ENCODE measurements at places on chromosomes 2 and 18. TPM values are rescaled to one million over a fixed set of nuclear protein-coding genes. Genes with fewer than 3 reads are reported as not detected.

- no peak for DNase-seq
Observed at GRCh38 chr2:9735335-9735734, 104.5 kb upstream of the YWHAQ start.

- no peak for DNase-seq
Observed at GRCh38 chr2:238370094-238370822, 49.9 kb downstream of the TRAF3IP1 start.

GRCh38 chr2:231696004-231696367 is 12.3 kb upstream of the PTMA start:
- no peak for DNase-seq

DNA sequence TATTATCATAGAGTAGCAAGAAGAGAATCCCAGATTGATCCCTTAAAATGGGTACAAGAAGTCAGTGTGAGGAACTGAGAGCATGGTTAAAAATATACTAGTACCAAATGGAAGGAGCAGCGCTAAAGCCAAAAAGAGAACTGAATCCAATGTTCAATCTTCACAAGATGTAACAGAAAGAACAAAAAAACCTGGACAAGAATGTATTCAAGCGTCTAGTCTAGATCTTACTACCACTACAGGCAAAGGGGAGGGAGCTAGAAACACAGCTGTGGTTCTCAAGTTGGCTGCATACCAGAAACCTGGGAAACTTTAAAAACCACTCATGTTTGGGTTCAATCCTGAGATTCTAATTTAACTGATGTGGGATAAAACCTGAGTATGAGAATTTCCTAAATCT is 57.5 kb downstream of the PIAS2 start:
- peak; percentile 45 for DNase-seq

The ANKRD30B gene
- not detected for total RNA-seq

GRCh38 chr2:83650898-83651297 is 808.2 kb downstream of the SUCLG1 start:
- DNase-seq = no peak

The MAB21L4 gene
- total RNA-seq = not detected

DNA sequence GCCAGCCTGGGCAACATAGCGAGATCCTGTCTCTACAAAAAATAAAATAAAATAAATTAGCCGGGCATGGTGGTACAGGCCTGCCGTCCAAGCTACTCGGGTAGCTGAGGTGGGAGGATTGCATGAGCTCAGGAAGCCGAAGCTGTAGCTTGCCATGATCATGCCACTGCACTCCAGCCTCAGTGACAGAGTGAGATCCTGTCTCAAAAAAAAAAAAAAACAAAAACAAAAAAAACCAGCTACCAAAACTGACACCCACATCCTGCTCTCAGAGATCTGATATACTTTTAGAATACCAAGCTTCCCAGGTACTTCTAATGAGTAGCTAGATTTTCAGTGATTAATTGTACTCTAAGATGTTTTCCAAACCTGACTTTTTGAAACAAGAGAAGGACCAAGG is 74.0 kb downstream of the TTC27 start:
- no peak for DNase-seq

DNA sequence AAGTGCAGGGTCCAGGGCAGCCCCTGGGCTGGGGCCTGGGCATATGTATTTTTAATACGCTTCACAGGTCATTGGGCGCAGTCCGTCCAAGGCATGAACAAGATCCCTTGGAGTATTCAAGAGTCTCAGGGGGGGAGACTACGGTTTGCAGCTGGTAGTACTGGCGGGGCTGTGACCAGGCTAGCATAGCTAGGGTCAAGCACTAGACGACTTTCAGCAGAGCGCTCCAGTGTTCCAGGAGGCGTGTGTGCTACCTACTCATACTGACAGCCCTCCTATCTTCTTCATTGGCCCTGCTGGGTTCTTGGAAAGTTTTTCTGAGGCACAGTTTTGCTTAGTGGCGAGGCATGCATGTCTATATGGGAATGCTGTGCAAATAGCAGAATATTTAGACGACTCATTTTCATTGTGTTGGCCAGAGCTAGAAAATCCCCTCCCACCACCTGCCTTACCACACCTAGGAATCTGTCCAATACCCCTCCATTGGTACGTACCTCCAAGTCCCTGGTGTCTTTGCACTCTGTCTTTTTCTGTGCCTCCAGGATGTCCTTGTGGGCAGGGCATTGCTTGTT is 68.2 kb downstream of the GLI2 start:
- DNase-seq = no peak

DNA sequence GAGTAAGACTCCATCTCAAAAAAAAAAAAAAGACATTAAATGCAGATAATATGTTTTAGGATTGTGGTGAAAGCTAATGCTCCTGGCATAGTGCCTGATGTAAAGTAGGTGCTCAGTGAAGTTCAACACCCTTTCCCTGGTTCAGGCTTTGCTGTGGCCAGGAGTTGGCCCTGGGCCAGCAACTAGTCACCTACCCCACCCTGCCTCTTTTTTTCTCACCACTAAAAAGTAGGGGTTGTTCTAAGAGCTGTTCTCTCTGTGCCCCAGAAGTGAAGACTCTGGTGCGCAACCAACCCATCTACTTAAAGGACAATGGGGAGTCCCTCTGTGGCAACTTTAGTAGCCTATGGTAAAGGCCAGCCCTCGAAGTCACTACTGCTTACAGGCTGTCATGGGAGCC is 75.9 kb downstream of the DNMT3A start:
- no peak for DNase-seq

GRCh38 chr2:46416739-46417403 is 62.5 kb upstream of the TMEM247 start:
- DNase-seq = no peak

DNA sequence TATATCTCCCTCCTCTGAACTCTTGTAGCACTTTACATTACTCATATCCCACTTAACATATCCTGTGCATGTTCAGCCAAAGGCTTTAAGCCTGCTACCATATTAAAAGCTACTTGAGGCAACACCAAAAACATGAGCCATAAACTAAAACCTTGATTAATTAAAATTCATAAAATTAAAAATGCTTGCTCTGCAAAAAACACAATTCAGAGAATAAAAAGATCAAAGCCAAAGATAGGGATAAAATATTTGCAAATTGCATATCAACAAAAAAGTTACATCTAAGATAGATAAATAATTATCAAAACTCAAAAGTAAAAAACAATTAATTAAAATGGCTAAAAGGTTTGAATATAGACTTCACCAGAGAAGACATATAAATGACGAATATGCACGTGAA is 495.4 kb upstream of the PIK3C3 start:
- DNase-seq = no peak

The PLCD4 gene
- not detected for total RNA-seq

The LRP1B gene
- not detected for total RNA-seq

The LRP2 gene
- total RNA-seq = 0.15 TPM

GRCh38 chr2:197191940-197192322 is 118.6 kb downstream of the ANKRD44 start:
- no peak for DNase-seq

GRCh38 chr2:197869041-197869440 is 64.6 kb downstream of the PLCL1 start:
- no peak for DNase-seq

GRCh38 chr2:61774351-61774750 is 79.5 kb downstream of the FAM161A start:
- no peak for DNase-seq

GRCh38 chr2:62506421-62506750 is 391 bp upstream of the TMEM17 start:
- peak; percentile 15 for DNase-seq

GRCh38 chr18:62723666-62724281 is 8.4 kb downstream of the PHLPP1 start:
- no peak for DNase-seq

The GALR1 gene
- total RNA-seq = not detected

DNA sequence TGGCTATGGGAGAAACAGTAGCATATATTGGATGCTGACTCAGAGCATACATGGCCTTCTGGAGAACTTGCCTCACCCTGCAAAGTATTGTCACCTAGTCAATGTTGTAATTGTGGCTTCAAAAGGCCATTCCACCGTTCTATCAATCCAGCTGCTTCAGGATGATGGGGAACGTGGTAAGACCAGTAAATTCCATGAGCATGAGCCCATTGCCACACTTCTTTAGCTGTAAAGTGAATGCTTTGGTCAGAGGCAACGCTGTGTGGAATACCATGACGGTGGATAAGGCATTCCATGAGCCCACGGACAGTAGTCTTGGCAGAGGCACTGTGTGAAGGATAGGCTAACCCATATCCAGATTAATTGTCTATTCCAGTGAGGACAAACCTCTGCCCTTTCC is 1300.1 kb upstream of the ACVR2A start:
- no peak for DNase-seq

DNA sequence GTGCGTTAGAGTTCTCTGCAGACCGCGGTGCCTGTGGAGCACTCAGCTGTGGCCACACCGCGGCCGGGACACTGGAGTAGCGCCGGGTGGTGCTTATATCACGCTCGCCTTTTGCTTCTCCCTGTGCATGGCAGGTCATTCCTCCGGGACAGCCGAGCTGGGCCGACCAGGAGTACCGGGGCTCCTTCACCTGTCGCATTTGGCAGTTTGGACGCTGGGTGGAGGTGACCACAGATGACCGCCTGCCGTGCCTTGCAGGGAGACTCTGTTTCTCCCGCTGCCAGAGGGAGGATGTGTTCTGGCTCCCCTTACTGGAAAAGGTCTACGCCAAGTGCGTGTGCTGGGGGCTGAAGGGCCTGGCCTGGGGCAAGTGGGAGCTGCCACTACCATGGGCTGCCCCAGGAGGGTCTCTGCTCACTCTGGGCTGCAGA is 4.2 kb downstream of the CAPN10 start:
- no peak for DNase-seq

- no peak for DNase-seq
Observed at GRCh38 chr2:163736433-163737189, 803 bp upstream of the FIGN start.

GRCh38 chr2:160440888-160441287 is 52.7 kb downstream of the RBMS1 start:
- DNase-seq = no peak

The NTSR2 gene
- not detected for total RNA-seq

GRCh38 chr18:79071037-79071436 is 1.8 kb downstream of the ATP9B start:
- DNase-seq = no peak

The DSG1 gene
- total RNA-seq = 3.9 TPM
